ENCODE measurements at places on chromosomes 2 and 18. TPM values are rescaled to one million over a fixed set of nuclear protein-coding genes. Genes with fewer than 3 reads are reported as not detected.

GRCh38 chr18:76425146-76426131 is 69.6 kb downstream of the ZNF516 start:
- no peak for DNase-seq

- DNase-seq = no peak
Observed at GRCh38 chr2:218404351-218405085, 4.8 kb downstream of the CTDSP1 start.

DNA sequence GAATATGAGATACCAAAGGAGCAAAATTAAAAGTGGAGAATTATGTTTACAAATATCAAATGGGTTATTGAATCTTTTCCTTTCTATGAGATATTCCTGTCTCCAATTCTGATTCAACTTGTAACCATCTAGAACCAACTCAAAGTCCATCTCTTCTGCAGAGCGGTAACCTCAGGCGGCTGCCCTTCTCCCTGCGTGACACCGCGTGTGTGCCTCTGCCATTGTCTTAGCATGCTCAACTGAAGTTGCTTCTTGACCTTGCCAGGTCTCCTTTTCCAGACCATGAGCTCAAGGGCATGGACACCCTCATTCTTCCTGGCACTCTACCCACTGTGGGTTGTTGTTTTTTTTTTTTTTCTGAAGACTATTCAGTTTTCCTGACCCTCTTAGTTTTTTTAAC is 104.0 kb upstream of the FOSL2 start:
- no peak for DNase-seq

GRCh38 chr2:101518578-101519492 is 43.9 kb upstream of the RFX8 start:
- peak; percentile 46 for DNase-seq

- DNase-seq = no peak
Observed at GRCh38 chr2:54350426-54350825, 94.4 kb upstream of the TSPYL6 start.

- no peak for DNase-seq
Observed at GRCh38 chr18:7388741-7389140, 157.9 kb downstream of the LRRC30 start.

The HOXD12 gene
- not detected for polyA plus RNA-seq

The GYPC gene
- 106 TPM for polyA plus RNA-seq

The DUSP19 gene
- 4.2 TPM for polyA plus RNA-seq

The SEH1L gene
- polyA plus RNA-seq = 27.1 TPM
